ENCODE measurements at places on chromosomes 3 and 15.

GRCh38 chr15:35068846-35069475, 16.1 kb downstream of the NANOGP8 start:
- no peak for DNase-seq

DNA sequence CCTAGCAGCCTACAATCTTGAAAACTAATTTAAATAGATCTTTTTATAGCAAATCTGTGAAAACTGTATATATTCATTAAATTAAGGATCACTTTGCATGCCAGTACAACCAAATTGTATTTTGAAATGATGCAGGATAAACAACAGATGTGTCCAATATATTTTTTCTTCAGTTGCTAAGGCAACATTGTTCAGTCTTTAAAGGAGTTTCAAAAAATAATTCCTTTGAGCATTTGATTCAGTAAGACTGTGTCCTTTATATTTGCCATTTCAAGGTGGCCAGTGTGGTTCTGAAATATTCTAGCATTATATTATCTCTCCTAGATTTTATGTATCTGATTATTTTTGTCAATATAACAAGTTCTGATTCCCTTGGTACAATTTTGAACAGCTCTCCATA, 254.7 kb downstream of the PLOD2 start:
- no peak for DNase-seq

- peak; percentile 45 for DNase-seq
Observed at GRCh38 chr3:127822041-127822681, at the start of gene MGLL. Gene MGLL, minus strand, starts transcription at chr3:127822515. Its CDS starts 197 bp downstream, at chr3:127822318.

DNA sequence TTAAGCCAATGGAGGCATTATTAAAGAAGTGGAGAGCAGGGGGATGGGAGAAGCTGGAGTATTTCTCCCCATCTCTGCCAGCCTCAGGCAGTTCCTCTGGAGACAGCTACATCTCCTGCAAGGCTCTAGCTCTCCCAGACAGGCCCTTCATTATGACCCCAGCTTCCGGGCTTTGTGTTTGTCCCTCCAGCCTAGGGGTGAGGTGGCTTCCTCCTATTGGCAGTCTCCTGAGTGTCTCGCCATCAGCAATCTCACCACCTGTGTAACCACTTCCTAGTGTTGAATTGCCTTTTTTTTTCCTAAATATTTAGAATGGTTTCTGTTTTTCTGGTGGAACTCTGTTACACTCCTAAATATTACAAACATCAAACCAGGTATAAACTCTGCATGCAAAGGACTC, 122.3 kb downstream of the FAM174B start:
- DNase-seq = no peak

DNA sequence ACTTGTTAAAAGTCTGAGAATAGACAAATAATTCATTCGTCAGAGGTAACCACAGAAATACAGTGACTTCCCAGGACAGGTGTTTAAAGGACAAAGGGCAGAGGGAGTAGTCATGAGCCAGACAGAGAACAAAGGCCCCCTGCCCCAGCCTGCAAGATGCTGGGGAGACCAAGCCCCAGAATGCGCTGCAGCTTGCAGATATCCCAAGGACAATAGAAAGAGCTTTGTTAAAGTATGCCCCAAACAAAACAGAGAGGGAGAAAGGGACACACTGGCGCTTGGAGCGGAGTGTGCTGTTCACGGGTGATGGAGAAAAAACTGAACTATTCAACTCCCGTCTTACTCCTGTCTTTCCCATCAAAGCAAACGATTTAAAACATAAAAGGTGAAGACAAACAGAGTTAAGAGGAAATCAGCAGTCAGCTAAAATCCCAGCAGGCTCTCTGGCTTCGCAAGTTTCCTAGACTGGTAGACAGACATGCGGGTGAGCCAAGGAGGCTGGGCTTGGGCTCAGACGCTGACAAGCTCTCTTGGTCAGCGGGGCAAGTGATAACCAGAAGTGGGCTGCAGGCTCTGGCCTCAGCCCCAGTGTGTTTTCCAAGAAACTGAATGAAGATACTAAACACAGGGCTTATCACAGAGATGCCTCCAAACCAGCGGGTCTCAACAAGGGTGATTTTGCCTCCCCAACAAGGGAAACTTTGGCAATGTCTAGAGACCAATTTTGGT, 130.1 kb downstream of the UACA start:
- no peak for DNase-seq

DNA sequence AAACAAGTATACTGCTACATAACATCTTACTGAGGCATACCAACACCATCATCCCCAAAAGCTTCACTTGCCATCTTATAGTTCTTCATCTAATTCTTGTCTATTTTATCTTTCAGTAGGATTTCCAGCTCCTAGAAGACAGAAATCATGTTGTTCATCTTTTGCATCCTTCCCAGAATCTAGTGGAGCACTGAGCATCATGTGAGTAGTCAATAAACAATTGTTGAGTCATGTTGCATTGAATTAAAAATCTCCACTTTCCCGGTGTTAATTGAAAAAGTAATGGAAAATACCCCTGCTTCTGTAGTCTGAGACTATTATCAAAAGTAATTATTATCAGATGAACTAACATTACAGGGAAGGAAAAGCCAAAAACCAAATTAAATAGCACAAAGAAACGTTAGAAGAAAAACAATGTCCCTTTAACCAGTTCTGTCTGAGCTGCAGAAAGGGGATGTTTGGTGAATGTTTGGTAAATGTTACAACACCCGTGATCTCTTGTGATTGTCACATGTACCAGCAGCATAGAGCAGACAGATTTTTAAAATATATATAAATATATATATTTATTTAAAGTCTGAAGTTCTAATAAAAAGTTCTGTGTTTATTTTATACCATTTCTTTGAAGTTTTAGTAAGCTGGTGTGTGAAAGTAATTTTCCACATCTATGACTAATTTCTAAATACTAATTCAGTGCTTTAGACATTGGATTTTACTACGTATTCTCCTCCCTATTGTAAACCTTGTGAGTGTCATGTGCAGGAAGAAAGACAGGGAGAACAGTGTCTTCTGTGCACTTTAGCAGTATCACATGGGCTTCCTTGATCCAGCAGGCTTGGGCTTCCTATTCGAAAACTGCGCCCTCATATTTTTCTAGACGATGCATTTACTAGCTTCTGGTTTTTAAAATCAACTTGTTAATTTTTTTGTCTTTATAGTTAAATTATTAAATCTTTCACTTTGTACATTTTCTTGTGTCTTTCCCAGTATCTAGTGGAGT, 85.6 kb downstream of the RAP2B start:
- peak; percentile 25 for DNase-seq

DNA sequence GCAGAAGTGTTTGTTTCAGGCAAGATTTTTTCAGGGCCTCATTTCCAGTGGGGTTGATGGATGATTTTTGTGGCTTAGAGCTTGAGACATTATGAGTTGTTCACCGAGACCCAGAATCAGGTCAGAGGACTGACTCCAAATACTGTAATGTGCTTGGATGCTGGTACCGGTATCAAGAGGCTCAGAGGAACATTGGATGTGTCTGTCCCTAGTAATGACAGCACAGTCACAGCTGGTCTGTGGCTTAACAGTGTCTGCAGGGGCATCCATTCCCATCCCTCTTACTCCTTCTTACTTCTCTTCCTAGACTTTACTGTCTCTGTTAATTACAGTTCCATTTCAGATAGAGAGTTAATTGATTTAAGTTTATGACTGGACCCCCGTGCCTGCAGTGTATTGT, 107.8 kb downstream of the PTPRG start:
- DNase-seq = no peak

GRCh38 chr3:128376516-128376915, 90.2 kb downstream of the DNAJB8 start:
- no peak for DNase-seq

DNA sequence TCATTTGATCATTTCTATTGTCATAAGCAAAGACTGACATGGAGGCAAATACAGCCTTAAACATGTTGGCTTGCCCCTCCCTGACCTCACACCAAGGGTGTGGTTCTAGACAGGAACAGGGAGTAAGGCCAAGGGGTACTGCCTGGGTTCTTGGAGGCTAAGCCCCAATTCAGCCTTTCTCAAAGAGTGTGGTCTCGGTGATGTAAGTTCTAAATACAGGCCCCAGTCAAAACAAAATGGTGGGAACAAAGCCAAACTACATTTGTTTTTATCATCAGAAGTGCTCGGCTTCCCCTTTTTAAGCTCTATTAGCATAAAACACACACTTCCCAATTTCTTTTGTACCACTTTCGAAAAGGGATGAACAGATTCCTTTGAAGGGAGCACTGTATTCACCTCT, 129.5 kb downstream of the ATP8B4 start:
- DNase-seq = no peak

DNA sequence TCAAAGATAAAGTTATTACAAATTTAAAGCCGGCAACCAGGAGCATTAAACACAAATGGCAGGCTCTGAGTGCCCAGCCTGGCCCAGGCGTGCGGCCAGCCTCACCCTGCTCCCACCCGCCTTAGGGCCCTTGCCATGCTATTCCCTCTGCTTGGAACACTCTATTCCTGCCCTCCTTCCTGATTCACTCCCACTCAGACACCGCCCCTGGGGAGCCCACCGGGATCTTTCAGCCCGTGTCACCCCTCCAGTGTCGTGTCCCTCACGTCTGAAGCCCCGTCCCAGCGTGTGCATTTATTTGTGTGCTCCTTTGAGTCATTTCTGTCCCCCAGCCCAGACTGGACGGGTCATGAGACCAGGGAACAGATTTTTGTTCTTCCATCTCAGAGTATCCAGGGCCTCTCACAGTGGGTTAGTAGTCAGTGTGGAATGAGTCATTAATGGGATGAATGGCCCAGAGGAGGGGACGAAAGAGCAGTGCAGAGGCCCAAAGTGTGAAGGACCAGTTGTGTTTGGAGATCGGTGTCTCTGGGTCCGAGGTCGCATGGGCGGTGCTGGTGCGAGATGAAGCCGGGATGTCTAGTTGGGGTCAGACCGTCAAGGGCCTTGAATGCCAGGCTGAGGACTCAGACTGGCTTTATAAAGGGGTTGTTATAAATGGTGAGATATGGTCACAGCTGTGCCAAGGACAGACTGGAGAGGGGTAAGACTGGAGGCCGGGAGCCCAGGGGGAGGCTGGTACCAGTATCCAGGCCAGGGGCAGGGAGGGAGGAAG, 58.9 kb upstream of the SLC6A6 start:
- DNase-seq = no peak

All from fibroblast of mammary gland (primary cell).